ENCODE measurements at places on chromosomes 7 and 10. TPM values are rescaled to one million over a fixed set of nuclear protein-coding genes. Genes with fewer than 3 reads are reported as not detected.

NUTM2E gene
- not detected for total RNA-seq

ZCWPW1 gene
- 3.9 TPM for total RNA-seq

MUC12 gene
- 1.4 TPM for total RNA-seq

TEX36 gene
- not detected for total RNA-seq

JAKMIP3 gene
- 1.3 TPM for total RNA-seq

PGAM2 gene
- total RNA-seq = 0.73 TPM

HOXA13 gene
- 0.33 TPM for total RNA-seq

GRCh38 chr7:15684871-15685270, 1.6 kb downstream of the MEOX2 start:
- DNase-seq = no peak

DNA sequence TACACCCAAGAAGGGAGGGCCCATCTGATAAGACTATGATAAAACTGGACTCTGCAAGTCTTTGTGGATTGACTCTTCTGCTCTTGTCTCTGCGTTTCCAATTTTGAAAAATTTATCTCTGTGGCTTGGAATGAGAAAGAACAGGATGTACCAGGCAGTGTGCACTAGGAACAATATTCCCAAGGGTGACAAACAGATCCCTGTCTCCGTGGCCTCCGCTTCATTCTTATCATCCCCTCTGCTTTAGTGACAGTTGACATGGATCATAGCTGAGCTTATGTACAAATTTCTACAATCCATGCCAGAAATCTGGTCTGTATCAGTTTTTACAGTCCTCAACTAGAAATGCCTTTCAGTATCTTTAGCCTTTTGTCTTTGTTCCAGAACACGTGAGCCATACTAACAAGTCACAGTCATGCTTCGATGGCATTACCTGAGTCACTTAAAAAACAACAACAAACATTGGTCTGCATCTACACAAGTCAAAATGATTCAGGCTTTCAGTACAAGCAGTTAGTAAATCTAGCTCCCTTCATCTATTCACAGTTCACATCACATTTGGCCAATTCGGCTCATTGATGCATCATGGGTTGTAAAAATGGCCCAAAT, 393.6 kb upstream of the CELF2 start:
- no peak for DNase-seq

DNA sequence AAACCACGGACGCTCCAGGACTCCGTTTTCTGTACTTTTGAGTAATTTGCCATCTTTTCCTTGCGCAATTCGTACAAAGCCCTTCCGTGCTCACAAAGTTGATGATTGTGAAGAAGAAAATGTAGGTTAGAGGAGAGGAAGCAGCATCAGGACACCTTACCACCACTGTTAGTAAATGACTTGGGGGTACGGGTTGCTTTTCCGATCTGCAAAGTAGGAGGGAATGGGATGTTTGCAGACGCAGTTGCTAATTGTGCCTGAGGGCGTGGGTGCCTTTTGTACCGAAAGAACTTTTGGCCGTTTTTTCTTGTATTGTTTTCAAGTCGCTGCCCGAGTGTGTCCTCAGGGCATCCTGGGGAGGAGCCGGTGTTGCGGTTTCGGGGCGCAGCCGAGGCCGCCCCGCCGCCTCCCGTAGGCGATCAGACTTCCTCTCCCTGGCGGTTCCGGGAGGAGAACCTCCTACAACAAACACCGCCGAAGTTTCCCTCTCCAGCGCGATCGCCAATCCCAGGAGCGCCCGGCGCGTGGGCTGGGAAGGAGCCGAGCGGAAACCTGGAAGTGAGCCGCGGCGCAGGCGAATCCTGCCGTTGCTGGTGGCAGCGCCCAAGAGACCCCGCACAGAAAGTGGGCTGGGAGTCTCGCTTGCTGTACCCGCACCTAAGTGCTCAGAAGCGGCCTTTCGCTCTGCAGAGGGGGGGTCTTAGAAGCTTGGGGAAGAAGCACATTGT, 1.0 kb downstream of the PRR15 start:
- peak; percentile 23 for DNase-seq

DNA sequence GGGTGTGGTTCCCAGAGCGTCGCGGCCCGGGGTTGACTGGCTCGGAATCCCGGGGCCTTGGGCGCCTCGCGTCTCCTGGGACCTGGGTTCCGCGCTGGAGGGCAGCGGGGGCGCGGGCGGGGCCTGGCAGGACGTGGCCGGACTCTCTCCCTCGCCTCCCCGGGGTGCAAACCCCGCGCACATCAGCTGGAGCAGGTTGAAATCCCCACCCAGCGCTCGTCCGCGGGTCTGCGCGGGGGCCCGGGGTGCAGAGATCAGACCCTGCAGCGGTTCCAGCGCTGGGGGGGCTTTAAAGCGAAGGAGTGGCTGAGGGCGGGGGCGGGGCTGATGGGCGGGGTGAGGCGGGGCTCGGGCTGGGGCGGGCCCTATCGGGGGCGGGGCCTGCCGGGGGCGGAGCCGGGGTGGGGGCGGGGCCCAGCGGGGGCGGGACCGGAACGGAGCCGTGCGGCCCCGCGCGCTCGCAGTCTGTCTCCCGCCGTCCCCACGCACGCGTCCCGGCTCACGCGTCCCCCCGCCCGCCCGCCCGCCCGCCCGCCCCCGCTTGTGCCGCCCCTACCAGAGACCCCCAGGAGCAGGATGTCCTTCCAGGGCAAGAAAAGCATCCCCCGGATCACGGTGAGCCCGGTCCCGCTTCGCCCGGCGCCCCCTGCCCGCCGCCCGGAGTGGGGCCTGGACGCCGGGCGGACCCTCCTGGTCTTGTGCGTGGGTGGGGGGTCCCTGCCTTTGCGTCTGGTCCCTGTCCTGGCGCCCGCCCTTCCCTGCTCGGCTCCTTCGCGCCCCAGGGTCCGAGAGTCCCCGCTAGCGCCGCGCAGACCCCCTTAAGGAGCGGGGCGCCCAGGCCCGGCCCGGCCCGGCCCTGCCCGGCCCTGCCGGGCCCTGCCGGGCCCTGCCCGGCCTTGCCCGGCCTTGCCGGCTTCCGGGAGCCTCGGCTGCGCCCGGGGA, at the start of gene DPYSL4:
DPYSL4 (plus strand) TSS at position 461 of the 942 bp plus-strand sequence; CDS start at position 577, 116 bp downstream.
- no peak for DNase-seq

DNA sequence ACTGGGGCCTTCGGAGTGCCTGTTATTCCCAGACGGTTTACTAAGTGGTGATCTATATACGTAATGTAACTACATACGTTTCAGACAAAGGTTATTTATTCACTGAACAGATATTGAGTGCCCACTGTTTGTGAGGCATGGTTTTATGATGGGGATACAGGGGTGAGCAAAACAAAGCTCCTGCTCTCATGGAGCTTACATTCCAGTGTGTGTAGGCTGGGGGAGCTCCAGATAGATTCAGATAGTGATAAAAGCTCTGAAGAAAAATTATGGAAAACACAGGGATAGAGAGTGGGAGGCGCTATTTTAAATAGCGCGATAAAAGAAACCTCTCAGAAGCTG, 466 bp upstream of the DNAJB12 start:
- no peak for DNase-seq

- no peak for DNase-seq
These were observed 36.3 kb downstream of the SUFU start for GRCh38 chr10:102540023-102540422.

DNA sequence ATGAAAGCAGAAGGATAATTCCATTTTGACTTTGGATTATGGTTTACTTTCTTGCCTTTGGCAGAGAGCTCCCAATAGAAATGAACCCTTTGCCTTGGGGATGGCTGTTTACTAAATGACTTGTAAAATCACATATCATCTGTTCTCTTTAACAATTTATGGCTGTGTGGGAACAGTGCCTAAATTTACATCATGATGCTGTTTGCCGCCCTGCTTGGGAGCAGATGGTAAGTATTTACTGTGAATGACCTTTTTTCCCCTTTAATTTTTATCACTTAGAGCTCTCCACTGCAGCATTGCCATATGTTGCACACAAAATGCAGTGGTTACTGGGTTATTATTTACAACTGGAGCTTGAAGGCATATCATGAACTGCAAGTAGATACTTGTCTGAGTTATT, 13.4 kb downstream of the HEPACAM2 start:
- no peak for DNase-seq

GRCh38 chr7:13093160-13093559, 405.7 kb downstream of the ARL4A start:
- DNase-seq = no peak

DNA sequence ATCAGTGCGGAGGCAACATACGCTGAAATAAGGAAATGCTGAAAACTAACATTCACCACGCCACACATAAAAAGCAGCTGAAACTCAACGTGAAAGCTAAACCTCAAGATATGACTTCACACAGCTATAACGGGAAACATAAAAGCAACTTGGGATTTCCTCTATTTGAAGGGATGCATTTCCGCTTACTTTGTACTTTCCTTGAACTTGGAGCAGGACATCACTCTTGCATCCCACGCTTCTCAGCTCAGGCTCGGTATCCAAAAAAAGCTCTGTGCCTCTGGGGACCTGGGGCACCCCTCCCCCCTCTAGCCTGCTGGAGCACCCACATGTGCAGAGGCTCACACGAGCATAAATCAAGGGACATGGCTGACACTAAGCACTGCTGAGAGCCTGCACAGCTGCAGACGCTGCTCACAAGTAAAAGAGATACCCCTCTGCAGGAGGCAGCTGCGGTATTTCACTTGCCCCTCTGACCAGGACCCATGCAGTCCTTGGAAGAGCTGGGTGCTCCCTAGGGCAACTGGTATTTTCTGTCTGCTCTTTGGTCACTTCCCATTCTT, 34.2 kb downstream of the PARD3 start:
- no peak for DNase-seq

DNA sequence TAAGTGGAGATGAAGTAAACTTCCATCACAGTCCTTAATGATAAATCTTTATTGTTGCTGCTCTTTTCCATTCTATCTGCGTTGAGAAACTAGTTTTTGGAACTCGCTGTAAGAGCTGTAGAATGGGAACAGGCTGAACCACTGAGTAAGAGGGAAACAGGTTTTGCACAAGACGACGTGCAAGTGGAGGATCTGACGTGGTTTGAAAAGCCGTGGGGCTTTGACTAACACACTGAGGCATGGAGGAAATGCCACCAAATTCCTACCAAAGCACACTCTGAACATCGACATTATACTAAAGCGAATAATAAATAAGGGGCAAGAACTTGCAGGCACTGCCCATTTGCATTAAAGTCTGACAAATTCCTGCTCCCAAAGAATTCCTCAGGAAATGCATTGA, 160.6 kb downstream of the KLF6 start:
- DNase-seq = no peak

DNA sequence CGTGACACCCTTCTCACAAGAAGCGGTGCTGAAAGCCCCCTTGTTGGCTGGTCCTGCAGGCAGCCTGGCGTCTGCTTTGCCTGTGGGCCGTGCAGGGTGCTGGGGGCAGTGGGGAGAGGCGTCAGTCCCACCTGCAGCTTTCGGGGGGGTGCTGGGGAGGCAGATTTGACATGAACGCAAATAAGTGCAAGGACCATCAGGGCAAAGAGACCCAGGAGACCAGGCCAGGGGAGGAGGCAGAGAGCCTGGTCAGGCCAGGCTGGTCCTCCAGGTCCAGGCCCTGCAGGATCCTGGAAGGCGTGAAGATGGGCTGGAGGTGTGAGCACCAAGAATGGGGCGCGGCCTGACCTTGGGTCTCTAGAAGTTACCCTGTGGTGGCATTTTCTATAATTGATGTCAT, 81.6 kb downstream of the MGMT start:
- DNase-seq = no peak

GRCh38 chr7:55104712-55105433, 86.1 kb downstream of the EGFR start:
- DNase-seq = no peak

DNA sequence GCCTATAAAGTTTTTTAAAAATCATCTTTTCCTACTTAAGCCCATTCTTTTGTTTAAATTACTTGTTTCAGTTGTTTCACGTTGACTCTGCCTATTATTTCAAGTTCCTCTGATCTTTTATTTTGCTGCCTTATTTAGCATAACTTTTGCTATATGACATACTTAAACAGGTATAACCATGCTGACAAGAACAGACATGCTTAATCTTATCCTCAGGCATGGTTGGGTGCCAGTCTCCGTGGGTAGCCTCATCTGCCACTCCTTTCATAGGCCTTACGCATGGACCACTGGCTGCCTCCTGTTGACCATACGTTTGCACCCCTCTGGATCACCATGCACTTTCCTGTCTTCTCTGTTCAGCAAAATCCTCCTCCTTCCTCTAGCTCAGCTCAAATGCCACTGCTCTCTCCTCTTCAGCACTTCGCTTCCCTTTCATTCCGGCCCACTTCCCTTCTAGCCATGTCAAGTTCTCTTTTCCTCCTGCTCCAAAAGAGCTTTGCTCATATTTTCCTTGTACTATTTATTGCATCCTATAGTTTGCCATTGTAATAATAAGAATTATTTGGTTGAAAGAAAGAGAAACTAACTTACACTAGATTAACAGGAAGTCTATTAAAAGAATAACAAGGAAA, 10.0 kb upstream of the TSPAN33 start:
- DNase-seq = no peak

DNA sequence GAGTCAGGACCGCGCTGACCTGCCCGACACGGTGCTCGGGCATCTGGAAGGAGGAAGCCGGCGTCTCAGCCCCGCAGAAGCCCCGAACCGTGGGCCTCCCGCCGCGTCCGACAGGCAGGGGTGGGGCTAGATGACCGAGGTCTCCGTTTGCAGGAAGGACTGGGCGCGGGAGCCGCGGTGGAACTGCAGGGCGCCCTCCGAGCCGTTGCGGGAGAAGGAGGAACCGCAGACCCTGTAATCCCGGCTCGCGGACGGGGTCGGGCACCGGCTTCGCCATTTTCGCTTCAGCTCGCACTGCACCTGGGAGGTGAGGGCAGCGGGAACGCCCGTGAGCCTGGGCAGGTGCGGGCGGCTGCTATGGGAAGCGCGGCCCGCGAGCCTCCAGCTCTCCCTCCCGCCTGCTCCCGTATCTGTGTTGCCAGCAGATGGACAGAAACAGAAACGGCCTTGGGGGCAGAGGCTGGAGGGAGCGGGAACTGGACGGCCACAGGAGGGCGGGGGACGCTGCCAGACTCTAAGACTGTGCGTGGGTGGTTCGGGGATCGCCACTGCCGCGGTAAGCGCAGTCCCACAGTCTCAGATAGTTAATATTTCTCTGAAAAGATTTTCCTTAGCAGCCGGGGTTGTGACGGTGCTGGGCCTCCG, 114.1 kb downstream of the VIPR2 start:
- peak; percentile 40 for DNase-seq

- no peak for DNase-seq
These were observed 23.3 kb downstream of the AQP1 start for GRCh38 chr7:30934732-30935568.

- DNase-seq = no peak
These were observed 2.8 kb downstream of the FASTK start for GRCh38 chr7:151077705-151078232.

GRCh38 chr10:112640638-112641037, 193.6 kb downstream of the VTI1A start:
- no peak for DNase-seq

GRCh38 chr7:21084286-21084685, 297.6 kb upstream of the SP8 start:
- DNase-seq = no peak

- DNase-seq = no peak
These were observed 780.2 kb downstream of the MAGI2 start for GRCh38 chr7:78673272-78673671.

GRCh38 chr7:151838861-151839381, 38.0 kb downstream of the PRKAG2 start:
- no peak for DNase-seq
